ENCODE measurements at places on chromosomes 6 and 20. TPM values are rescaled to one million over a fixed set of nuclear protein-coding genes. Genes with fewer than 3 reads are reported as not detected.

The CDH26 gene
- total RNA-seq, result 0.40 TPM

The IL17A gene
- total RNA-seq, result not detected

The FNDC11 gene
- 0.09 TPM for total RNA-seq

The GPR6 gene
- not detected for total RNA-seq

The SLC22A16 gene
- 0.22 TPM for total RNA-seq

The CD93 gene
- 67.5 TPM for total RNA-seq

The ZSCAN9 gene
- 20.4 TPM for total RNA-seq

The FLRT3 gene
- total RNA-seq, result 17.1 TPM

The SNAI1 gene
- total RNA-seq, result 3.8 TPM

Data from muscle of leg (tissue), 16 donors.